ENCODE measurements at places on chromosomes 6 and 20.
A peak's percentile ranks its signal among the peaks of the same experiment; 100 is the strongest.

- DNase-seq: no peak
Observed at GRCh38 chr6:47064274-47064673, 22.1 kb upstream of the ADGRF1 start.

DNA sequence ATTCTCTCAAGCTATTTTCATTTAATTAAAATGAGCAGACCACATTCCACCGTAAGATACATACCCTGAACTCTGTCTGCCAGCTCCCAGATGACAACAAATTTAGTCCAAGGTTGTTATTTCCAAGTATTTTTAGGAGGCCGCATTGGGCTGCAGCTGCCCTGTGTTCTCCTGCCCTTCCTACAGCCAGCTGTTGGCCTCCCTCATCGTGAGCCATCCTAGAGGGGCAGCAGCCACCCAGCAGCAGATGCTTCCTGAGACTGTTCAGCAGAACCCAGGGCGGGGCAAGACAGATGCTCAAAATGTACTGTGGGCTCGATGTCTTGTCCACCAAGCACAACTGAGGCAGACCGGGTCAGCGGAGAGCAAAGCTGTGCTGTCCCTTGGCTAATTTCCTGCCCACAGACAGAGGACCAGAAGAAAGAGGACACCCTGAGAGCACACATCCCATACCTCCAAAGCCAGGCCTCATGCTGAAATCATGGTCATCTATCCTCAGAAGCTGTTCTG is 16.4 kb downstream of the GABRR1 start:
- no peak for DNase-seq

DNA sequence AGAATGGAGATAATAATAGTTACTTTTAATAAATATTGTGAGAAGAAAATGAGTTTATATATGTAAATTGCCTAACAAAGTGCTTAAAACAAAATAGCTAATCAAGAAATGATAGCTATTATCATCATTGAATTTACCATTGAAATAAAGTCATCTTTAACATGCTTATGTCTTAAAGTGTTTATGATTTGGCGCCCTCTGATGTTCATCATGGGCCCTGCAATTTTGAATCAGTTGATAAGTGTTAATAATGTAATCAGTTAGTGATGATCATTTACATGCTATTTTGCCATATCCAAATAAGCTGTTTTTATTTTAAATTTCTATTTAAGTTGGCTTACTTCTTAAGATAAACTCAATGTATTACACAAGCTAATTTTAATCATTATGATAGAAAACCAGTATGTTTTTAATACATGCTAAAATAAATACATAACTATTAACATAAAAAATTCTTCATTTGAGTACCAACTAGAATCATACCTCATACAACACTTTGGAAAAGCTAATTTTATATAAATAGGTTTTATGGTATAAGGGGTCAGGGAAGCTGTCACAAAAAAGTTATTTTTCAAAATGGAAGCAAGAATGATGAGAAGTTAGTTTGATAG is 39.2 kb upstream of the TPD52L1 start:
- peak; percentile 13 for DNase-seq

DNA sequence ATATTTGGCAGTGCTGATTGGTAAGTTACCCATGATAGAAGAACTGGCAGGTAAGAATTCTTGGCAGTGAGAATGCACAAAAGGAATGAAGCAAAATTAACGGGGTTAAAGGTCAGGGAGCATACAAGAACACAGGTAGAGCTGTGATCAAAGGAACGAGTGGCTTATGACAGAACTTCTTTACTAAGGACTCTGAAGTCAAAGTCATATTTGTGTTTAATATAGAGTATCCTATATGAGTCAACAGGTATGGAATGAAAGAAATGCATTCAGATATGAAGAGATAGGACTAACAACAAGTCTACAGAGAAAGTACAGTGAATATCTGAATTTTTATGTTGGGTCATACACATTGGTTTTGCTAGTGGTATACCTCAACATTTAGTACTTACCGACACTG is 209.0 kb upstream of the CITED2 start:
- DNase-seq: no peak

GRCh38 chr20:22207280-22207679 is 377.1 kb downstream of the FOXA2 start:
- DNase-seq: no peak

DNA sequence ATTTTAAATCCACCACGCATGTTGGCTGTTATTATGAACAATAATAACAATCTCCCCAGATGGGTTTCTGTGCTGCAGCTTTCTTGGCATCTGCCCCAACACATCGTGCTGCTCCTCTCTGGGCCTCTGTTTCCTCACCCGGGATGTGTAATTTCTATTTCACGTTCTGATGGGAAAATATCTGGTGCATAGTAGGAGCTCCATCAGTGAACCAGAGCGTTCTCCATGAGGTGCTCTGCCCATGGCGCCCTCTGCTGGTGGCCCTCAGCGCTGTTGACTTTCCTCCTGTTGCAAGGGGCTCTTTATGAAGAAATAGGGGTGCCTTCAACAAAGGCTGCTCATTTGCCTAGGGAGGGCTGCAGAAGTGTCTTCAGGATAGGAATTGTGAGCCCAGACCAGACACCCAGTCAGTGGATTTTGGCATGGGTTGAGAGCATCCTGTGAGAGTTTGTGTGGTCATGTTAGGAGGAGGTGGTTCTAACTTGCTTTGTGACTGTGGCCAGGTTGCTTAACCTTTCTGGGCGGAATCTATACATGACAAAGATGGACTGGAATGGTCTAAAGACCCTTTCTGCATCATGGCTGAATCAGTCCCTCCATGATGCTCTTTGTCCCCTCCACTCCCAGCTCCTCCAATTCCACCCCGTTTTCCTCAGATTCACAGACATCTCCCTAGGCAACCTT is 8.1 kb downstream of the SCRT2 start:
- DNase-seq: no peak

DNA sequence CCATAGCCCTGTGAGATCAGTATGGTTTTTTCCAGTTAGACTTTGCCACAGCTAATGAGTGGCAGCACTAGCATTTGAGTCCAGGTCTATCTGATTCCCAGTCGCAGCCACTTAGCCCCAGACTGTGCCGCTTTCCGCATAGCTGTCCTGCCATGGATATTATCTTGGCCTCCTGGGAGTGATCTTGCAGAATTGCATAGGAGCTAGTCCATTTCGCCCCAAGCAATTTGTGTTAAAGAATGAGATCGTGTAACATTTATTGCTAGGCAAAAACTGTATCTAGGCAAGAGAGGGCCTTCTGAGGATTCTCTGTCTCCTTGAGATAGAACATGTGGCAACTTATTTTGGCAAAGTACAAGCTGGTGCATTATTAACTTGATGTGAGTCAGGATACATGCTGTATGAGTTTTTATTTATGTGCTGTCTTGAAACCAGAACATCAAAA is 74.2 kb downstream of the EZR start:
- no peak for DNase-seq

DNA sequence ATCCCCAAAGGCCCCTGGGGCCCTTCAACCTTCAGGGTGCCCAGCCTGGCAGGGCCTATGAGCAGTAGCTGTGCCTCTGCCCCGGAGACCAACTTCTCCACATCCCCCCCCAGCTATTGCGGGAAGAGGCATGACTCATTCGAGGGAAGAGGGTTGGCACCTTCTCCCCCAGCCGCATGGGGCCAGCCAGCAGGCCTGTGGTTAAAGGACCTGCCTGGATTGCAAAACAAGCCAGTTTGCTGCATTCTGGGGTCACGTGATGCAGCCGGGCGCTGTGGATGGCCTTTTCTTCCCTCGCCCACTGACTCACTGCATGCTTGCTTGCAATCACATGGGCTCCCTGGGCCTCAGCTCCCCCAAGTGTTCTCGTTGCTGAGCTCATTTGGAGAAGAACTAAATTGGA is 182.5 kb downstream of the MAFB start:
- DNase-seq: no peak

DNA sequence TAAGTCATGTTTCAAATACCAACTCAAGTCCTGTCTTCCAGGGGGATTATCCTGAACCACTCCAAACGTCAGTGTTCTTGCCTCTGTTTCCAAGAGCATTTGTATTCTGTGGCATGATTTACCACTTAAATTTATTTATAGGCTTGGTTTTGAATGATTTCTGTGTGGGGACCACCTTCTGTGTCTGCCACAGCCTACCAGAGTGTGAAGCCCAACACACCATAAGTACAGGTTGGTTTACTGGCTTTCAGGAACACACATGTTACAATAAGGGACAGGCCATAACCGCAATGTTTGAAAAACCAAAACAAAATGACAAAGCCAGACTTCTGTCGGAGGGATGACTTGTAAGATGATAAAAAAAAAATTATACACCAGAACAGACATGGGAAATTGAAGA is 56.5 kb upstream of the MAP3K7 start:
- DNase-seq: no peak

GRCh38 chr6:38671885-38672467 is 31.0 kb downstream of the GLO1 start:
- DNase-seq: no peak

DNA sequence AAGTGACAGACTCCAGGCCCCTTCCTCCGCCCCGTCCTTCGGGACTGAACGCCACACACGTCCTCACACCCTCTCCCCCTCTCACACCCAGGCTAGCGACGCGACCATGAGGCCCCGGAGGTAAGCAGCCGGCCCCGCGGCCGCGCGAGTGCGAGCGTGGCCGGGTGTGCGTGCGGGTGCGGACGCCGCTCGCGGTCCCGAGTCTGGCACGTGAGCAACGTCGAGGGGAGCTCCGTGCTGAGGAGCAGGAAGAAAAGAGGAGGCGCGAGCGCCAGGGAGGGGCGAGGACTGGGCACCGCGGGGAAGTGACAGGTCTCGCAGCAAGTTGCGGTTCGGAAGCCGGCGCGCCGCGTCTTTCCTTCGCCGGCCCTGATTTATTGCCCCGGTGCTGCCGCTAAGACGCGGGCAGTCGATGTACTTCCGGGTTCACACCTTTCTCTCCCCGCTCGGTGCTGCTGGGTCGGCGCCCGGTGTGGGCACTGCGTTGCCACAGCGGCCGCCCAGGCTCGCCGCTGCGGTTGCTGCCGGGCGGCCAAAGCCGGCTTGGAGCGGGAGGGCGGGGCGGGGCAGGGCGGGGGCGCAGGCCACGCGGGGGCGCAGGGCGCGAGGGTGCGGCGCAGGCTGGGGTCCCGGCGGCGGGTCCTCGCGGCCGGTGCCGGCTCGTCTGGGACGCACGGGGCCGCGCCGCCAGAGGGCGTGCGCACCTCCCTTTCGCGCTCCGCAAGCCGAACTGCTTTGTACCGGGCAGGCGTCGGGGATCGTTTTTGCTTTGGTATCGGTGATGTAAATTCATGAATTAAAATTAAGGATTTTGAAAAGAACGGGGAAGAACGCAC is 15.8 kb upstream of the LIN28B start:
- peak; percentile 46 for DNase-seq

DNA sequence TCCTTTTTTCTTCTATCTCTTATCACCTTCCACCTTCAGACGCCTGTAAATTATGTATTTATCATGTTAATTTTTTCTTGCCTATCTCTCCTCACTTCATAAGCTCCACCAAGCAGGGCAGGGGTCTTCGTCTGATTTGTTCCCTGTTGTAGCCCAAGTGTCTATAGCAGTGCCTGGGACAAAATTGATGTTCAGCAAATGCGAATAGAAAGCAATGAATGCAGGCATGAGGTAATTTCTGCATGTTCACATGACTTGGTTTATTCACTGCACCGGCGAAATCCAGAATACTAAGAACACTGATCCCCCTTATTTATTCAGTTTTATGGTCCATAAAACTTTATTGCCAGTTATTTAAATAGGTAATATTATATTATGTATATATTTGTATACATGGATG is 162.1 kb downstream of the TBC1D7 start:
- no peak for DNase-seq

DNA sequence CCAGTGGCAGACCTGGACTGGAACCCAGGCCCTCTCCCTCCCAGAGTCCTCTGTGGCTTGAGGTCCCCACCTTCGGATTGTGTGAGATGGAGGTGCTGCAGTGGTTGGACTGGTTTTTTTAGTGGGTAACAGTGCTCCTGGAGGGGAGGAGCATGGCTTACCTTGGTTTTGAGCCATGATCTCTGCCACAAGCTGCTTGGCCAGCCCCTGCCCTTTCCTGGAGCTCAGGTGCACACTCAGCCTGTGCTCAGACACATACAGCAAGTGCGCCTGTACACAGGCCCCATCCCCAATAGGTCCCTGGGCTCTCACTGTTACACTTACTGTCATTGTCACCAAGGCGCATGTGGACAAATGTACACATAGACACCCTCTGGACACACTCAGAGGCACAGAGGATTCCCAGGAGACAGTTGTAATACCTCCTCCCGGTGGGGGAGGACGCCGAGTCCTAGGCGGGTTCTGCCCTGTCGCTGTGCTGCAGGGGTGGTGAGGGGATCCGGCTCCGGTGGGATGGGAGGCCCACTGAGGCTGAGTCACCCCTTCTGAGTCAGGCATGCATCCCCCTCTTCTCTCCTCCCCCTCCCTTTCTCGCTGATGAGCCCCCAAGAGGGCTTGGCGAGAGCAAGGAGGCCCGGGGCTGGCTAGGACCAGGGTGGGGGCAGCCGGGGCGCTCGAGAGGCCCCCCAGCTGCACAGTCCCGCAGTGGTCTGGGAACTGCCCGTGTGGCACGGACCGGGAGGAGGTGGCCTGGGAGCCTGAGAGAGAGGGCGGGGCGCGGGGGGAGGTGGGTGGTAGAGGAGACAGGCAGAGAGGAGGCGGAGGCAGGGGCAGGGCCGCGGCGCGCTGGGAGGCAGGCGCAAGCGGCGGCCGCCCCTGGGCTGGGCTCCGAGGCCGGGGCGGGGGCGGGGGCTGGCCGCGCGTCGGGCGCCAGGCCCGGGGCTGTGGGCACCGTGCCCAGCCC is 522 bp upstream of the EPB41L1 start:
- peak; percentile 81 for DNase-seq

DNA sequence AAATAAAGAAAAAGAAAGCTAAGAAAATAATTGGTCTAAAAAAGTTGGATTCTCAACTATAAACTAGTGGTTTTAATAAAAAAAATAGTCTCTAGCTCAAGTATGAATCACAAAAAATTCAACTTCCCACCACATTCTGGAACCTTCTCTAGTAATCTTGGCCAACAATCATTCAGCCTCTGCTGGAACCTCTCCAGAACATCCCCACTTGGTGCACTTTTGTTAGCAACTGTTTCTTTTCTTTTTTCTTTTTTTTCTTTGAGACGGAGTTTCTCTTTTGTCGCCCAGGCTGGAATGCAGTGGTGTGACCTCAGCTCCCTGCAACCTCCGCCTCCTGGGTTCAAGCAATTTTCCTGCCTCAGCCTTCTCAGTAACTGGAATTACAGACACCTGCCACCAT is 35.7 kb downstream of the TXLNB start:
- no peak for DNase-seq

GRCh38 chr6:34305982-34306708 is 57.3 kb upstream of the SMIM29 start:
- no peak for DNase-seq

- DNase-seq: no peak
Observed at GRCh38 chr6:163782436-163783003, 368.0 kb downstream of the QKI start.

GRCh38 chr6:121479486-121480098 is 44.1 kb downstream of the GJA1 start:
- DNase-seq: no peak

- no peak for DNase-seq
Observed at GRCh38 chr6:42962502-42963178, 2.1 kb downstream of the GNMT start.

GRCh38 chr6:137571854-137572253 is 77.7 kb upstream of the OLIG3 start:
- DNase-seq: no peak
